Sciatic nerve (tissue), 2 donors: ENCODE measurements at places on chromosomes 16 and 17.

- DNase-seq = no peak
Measured at GRCh38 chr17:62572488-62572887, 55.0 kb upstream of the MRC2 start.

DNA sequence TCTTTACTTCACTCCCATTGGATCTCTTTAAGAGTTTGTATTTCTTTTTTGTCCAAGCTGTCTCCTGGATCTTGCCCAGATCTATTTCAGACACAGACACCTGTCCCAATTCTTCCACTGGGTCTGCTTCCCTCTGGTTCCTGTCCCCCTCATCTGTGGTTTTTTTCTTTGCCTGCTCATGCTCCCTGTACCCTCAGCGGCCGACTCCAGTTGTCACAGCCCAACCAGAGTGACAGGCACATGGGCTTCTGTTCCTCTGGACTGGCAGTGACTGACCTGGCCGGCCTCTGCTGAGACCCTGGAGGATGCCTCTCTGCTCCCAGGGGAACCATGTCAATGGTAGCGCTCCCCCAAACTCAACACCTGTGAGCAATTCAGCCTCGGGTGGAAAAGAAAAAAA lies 142.6 kb downstream of the WSCD1 start:
- no peak for DNase-seq

DNA sequence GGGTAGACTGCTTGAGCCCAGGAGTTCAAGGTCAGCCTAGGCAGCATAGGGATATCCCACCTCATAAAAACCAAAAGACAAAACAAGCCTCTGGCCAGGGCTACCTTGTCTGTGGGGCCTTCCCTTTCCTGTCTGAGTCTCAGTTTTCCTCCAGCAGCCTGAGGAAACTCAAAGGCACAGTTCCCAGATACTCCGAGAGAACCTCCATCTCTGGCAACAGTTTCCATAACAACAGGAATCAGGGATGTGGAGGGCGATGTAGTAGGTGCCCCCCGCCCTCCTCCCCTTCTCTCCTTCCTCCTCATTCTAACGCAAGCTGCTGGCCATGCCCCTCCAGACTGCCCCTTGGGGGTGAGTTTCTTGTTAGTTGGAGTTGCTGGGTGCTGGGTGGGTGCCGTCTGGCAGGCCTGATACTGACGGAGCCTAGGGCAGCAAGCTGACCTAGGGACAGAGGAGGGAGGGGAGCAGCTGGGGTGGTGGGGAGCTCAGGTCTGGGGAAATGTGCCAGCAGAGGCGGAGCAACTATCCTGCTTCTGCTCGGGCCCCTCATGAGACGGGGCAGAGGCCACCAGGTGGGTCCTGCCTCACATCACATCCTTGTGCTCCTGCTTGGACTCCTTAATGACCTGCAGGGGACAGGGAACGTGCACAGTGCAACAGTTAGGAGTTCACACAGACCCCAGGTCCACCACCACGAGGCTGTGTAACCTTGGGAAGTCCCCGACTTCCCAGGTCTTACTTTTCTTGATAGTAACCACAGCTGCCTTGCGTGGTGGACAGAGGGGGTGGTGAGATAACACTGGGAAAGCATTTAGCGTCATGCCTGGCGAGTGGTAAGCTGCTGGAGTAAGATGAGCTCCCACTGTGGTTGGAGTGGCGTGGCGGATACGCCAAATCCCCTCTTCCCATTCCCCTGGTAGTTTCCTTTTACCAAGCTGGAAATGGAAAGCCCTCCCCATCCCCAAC lies 7.8 kb upstream of the EFTUD2 start:
- no peak for DNase-seq

- no peak for DNase-seq
Measured at GRCh38 chr17:61279476-61280145, 120.0 kb upstream of the TBX2 start.

DNA sequence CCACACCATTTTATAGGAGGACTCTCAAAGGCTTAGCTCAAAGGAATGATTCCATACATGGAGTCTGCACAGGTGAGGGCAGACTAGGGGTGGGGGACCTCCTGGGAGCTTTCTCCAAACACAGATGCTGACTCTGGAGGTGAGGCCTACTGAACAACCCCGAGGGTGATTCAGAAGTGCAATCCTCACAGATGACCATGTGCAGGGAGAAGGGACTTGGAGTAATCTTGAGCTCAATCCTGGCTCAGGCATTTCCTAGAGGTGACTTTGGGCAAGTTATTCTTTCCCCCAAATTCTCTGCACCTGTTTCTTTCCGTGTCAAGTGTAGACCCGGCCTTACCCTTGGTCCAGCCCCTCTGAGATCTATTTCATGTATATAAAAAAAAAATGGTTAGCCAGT lies 401.5 kb downstream of the SLC39A11 start:
- no peak for DNase-seq

GRCh38 chr17:64158406-64158805 lies 28.5 kb upstream of the ERN1 start:
- no peak for DNase-seq

DNA sequence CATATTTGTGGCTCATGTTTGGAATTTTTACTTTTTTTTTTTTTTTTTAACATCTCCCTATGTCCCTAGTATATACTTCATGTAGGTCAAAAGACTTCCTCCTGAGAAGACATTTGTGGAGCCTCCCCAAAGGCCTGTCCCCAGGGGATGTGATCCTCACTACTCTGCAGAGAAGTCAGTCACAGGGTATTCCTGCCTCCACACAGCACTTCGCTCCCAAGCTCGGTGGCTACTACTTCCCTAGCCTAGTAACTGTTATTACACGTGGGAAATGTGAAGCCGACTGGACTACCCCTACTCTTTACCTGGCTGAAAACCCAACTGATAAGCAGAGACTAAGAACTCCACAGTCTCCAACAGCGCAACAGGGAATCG lies 116.8 kb downstream of the HIC1 start:
- DNase-seq = no peak

DNA sequence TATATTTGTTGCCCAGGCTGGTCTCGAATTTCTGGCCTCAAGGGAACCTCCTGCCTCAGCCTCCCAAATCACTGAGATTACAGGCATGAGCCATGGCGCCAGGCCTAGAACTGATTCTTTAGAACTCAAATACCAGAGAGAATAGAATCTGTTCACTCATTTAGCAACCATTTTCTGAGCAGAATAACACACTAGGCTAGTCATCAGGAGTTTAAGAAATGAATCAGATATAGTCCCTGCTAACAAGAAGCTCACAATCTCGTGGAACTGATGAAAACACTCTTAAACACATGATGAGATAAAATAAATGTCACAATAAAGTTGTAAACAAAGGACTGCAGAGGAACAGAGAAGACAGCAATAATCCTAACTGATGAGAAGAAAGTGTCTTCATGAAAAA lies 55.8 kb upstream of the ADCY9 start:
- no peak for DNase-seq

DNA sequence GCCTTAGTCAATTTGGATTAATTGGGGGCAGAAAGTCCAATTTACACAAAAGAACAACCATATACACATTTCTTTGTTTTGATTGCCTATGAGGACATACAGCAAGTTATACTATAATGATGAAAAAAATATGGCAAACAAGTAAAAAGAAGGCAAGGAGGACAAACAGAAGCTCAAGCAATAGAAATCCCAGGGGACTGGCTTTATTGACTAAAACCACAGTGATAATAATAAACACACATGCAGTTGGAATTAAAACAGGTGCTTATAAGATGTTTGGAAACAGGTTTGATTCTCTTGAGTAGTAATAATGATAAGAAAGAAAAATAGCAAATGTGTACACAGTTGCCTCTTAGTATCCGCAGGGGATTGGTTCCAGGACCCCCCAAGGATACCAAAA lies 176.4 kb downstream of the SHISA9 start:
- DNase-seq = no peak

DNA sequence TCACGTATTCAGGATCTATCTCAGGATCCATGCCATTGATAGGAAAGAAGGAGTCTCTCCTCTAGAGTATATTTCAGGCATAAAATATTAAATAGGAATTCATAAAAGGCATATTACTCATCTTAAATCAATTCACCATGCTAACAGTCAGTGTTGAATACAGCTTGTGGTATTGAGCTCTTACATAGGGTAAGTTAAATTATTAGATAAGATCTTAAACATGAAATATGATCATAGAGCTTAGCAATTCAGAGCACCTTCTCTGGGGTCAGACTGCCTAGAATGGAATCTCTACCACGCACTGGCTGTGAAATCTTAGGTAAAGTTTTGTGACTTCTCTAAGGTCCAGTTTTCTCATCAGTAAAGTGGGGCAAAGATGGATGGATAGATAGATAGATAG lies 20.7 kb downstream of the MARCHF10 start:
- DNase-seq = no peak

DNA sequence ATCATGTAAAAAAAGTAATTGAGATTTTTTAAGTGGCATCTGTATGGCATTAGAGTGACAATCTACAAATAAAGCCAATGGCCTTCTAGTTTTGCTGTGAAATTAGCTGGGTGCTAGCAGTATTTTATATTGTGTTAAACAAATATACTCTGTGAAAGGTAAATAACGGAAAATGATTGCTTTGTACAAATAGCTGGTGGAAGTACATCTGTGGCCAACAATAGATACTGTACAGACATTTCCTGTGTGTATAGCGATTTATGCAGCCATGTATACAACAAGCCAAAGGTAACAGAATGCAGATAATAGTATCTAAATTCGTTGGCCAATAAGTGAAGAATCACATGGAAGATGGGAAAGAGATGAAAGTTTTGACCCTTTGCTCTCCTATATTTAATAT lies 26.6 kb downstream of the IQCK start:
- DNase-seq = no peak

DNA sequence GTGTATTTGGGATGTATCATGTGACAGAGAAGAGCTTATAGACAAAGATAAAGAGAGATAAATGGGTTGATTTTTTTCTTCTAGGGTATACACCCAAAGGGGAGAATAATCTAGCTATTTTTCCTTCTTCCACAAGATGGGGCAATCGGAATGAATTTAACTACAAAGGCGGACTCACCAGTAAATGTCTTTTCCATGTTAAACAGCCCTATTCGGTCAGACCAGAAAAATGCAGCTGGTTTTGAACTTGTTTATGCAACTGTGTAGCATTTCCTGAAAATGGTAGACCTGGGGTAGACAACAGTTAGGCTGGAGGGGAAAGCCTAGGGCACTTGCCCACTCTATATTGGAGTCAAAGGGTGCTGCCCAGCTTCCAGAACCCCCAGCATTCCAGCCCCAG lies 477.1 kb downstream of the TOX3 start:
- DNase-seq = no peak

DNA sequence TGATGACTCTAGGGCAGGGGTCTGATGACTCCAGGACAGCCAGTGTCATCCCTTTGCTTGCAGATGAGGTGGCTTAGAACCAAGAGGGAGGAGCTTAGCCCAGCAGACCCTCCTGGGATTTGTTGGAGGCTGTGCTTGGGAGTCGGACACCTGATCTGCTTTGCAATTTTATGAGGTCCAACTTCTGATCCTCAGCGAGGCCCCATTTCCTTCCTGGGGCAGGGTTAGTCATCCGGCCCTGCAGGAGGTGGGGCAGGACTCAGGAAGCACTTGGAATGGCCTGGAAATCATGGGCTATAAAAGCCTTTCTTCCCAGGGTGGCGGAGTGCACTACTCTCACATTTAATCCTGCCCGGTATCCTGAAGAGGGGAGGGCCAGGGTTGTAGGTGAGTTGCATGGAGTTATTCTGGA lies 168.5 kb downstream of the MSI2 start:
- DNase-seq = no peak

GRCh38 chr17:82149401-82150099 lies 51.5 kb upstream of the FASN start:
- DNase-seq = no peak

- no peak for DNase-seq
Measured at GRCh38 chr17:73823684-73824083, 179.4 kb upstream of the SDK2 start.

GRCh38 chr17:10118788-10119130 lies 79.6 kb downstream of the GAS7 start:
- no peak for DNase-seq

DNA sequence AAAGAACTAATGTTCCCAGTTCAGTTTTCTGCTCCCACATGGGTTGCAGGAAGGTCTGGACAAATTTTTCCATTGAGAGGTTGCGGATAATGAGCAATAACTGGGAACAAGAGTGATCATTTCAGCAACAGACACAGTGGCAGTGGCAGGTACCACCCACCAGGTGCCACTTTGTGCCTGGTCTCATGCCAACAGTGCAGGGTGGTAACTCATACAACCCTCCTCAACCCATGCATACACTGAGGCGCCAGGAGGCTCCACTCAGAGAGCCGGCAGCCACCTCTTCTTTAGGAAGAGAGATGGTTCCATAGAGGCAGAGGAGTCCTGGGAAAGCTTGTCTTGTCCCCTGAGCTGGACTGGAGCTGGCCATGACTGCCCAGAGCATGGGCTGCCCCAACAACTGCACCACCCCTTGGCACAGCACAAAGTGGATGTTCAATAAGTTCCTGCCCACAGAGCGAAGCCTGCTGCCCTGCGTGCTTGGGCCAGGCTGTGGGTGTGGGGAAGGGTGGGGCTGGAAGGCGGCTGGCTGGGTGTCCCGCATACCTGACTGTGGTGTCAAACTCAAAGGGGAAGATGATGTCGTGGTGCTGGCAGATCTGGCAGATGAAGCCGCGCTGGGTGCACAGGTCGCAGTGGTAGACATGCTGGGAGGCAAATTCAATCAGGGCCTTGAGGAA lies 6.4 kb upstream of the ARHGAP27 start:
- no peak for DNase-seq

- DNase-seq = no peak
Measured at GRCh38 chr16:65574326-65574966, 452.6 kb upstream of the CDH11 start.

DNA sequence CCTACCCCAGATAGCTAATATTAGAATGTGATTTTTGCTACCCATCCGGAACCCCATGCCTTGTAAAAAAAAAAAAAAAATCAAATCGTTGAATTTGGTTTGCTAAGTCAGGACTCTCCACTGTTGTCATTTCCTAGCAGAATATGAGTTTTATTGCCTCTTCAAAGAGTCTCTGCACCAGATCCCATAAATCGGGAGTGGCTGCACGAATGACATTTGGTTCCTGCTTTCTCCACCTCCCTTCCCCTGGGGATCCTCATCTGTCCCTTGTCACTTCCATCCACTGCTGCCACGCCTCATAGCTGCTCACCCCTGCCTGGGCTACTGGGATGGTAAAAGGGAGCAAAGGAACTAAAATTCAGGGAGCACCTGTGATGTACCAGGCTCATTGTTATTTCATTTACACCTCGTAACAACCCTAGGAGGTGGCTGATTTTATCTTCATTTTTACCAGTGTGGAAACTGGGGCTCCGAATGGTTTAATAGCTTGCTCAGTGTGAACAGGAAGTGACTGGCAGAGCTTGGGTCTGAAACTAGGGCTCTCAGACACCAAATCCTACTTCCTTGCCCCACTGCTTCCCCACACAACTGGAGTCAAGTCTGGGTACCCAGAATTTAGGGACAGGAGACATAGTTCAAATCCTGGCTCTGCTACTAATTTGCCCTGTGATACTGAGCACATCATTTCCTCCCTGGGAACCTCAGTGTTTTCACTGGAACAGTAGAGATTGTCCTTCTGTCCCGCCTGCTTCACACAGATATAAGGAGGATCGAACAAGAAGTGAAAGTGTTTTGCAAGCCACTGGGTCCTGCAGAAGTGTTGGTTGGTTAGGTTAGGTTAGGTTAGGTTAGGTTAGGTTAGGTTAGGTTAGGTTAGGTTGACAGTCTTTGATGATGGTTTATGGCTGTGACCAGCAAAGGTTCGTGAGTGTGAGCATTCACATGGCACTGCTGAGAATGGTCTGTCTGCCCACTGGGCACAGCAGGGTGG lies 585 bp upstream of the KRT36 start:
- DNase-seq = no peak
